Fibroblast of skin of left biceps (primary cell): ENCODE measurements at places on chromosomes 6 and 20.
A peak's percentile ranks its signal among the peaks of the same experiment; 100 is the strongest.

GRCh38 chr20:1830240-1830639 is 65.0 kb upstream of the SIRPA start:
- DNase-seq: peak; percentile 67

DNA sequence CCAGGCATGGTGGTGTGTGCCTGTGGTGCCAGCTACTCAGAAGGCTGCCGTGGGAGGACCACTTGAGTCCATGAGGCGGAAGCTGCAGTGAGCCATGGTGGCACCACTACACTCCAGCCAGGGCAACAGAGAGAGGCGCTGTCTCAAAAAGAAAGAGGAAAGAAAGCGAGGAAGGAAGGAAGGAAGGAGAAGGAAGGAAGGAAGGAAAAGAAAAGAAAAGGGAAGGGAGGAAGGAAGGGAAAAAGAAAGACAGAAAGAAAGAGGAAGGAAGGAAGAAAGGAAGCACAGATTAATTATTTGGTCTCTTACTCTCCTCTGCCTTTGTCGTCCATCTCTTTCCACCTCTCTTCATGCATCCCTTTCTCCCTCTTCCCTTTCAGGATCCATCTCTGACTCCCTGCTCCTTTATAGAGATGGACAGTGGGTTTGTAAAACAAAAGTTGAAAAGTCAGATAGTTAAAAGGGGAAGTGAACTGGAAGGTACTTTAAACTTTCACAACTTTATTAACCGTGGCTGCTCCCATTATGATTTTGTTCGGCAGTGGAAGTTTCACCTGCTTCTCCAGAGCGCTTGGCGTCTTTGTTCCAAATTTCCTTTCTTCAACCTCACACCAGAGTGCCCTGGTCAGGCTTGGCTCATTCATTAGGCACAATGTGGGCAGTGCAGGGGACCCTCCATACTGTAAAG is 1.5 kb downstream of the HLA-DQA1 start:
- DNase-seq: no peak

GRCh38 chr20:4159765-4160490 is 144.6 kb upstream of the RNF24 start:
- no peak for DNase-seq

DNA sequence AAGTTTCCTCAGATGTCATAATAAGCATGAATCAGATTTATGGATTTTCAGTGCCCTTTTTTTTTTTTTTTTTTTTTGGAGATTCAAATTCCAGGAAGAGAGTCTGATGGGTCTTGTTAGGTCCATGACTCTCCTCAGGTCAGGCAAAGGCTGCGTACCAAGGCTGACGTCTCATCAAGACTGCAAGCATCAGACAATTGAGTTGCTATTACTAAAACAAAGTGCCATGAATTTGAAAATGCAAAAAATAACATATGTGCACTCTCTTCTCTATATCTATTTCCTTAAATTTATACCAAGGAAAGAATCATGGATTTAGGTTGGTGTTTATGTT is 134.7 kb downstream of the FAM83B start:
- no peak for DNase-seq

DNA sequence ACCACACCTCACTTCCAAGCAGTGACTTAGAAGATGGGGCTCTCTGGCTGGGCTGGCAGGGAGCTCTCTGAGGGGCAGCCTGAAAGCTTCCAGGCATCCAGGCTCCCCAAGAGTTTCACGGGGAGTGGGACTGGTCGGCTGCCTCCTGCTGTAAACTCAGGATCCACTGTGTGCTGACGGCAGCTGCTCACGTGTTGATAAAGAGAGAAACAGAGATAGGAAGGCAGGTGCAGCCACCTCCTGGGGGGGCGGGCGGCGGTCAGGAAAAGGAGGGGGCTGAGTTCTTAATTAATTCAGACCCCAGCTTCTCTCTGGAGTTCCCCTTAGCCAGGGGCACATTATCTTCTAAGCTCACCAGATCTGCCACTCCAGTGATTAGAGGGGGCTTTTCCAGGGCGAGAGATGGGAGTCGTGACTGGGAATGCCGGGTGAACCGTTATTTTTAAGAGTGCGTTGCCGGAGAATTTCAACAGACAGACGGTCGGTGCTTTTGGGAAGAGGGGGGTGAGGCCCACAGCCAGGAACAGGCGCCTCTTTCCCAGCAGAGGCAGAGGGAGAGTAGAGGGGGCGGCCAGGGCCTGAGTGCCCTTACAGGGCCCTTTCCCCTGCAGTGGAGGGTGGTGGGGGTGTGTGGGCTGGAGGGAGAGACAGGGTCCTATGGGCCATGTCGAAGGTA is 70.9 kb downstream of the CD40 start:
- no peak for DNase-seq

DNA sequence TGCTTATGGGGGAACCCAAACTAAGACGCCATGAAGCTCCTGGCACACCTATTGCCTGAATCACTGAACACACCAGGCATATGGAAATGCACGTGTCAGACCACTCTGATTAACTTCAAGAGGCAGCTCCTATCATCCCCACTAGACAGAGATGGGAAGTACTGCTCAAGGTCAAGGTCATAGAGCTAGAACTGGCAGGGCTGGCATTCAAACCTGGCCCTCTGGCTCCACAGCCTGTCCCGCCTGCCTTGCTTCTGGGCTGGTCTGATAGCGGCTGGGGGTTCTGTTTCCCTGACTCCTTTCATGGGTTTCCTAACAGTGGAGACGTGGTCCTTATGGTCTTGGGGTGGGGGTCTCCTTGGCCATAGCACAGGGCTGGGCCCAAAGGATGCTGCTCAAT is 22.6 kb upstream of the DSN1 start:
- no peak for DNase-seq

GRCh38 chr6:154821638-154822037 is 88.4 kb downstream of the SCAF8 start:
- no peak for DNase-seq

GRCh38 chr20:50191065-50191543 is 474 bp downstream of the CEBPB start:
- no peak for DNase-seq

DNA sequence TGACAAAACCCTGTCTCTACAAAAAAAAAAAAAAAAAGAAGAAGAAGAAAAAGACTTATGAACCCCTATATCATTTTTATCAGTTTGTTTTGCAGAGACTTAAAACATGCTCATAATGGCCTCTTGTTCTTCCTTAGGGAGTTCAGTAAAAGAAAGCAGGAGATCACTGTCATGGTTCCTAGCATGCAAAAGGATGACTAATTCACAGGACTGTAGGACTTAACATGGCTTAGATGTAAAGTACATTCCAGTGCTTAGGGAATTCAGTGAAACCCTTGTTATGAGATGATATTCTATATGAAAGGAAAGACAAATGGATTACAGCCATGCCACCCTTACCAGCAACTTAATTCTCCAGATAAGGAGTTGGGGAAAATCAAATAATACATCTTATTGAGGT is 29.5 kb downstream of the EEF1A1 start:
- no peak for DNase-seq

- no peak for DNase-seq
Observed at GRCh38 chr6:144378437-144378836, 93.3 kb downstream of the UTRN start.

GRCh38 chr20:57587989-57588377 is 27.1 kb downstream of the PCK1 start:
- no peak for DNase-seq

- no peak for DNase-seq
Observed at GRCh38 chr6:112806163-112806865, 459.2 kb downstream of the RFPL4B start.

GRCh38 chr6:47464052-47464451 is 13.5 kb upstream of the CD2AP start:
- no peak for DNase-seq

DNA sequence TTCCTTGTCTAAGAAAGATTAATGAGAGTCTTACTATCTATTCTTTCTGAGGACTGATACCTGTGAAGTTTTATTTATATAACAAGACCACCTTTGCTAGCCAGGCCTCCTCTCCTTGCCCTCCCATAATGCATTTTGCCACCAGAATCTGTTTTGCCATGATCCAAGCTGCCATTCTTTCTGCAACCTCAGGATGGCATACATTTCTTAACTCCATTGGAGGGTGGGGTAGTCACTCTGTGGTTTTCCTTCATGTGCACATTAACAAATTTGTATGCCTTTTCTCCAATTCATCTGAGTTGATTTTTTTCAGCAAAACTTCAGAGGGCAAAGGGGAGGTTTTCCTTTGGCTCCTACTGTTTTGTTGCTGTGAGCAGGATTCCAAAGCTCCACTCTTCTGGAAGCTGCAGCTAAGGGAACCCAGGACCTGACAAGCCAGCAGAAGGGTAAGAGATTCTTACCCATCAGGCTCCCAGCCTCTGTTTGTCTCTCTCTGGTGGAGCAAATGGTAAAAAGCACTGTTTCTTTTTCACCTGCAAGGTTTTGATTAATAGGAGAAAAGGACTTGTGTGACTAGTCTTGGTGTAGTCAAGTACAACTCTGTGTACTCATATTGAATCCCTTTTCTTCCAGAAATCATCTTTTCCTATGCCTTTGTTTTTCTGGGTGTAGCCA is 26.2 kb upstream of the ENPP4 start:
- DNase-seq: no peak

GRCh38 chr6:136365776-136366354 is 76.2 kb upstream of the BCLAF1 start:
- no peak for DNase-seq

- DNase-seq: no peak
Observed at GRCh38 chr6:111033628-111034289, 51.9 kb downstream of the RPF2 start.

GRCh38 chr20:57309544-57310115 is 20.0 kb upstream of the SPO11 start:
- no peak for DNase-seq

- no peak for DNase-seq
Observed at GRCh38 chr6:137978252-137978896, 111.3 kb downstream of the TNFAIP3 start.

GRCh38 chr6:62103186-62103859 is 182.7 kb downstream of the KHDRBS2 start:
- DNase-seq: no peak

- no peak for DNase-seq
Observed at GRCh38 chr6:159833556-159833955, 33.5 kb downstream of the PNLDC1 start.

DNA sequence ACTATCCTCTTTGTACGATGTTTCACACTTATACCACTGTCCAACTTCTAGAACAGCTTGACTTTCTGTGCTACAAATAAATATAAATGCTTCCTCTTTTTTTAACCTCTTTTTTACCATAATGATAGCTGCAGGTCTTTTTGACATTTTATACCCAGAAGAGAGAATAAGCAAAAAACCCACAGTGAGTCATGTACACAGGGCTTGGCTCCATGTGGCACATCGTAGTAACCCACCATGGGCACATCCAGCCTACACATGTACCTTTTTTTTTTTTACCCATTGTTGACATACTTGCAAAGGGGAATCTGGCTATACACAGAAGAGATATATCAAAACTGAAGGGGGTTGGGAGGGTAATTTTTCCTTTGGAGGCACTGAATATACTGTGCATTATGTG is 59.5 kb upstream of the RSPO3 start:
- DNase-seq: no peak

GRCh38 chr6:119276211-119276610 is 73.3 kb downstream of the MAN1A1 start:
- peak; percentile 46 for DNase-seq

DNA sequence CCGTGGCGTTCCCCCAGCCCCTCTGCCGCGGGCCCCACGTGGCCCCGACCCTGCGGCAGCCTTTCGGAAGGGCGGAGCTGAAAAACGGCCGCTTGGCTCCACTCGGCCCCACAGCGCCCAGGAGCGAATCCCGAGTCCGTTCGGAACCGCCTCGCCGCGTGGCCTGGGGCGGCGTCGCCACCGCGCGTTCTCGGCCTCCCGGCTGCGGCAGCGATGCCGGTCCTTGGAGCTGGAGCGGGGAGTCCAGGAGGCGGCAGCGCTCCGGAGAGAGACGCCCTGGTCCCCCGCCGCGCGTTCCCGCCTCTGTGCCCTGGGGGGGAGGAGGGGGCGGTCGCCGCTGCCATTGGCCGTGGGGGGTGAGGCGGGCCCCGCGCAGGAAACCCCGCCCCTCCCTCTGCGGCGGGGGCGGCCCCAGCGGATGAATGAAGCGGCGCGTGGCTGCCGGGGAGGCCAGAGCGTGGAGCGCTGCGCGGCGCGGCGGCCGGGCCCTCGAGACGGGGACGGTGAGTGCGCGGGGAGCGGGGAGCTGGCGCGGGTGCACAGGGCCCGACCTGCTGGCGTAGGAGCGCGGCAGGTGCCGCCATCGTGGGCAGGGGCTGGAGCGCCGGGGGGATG is at the start of gene SLCO4A1:
TSS of gene SLCO4A1 (plus strand) at position 453 of the 615 bp plus-strand sequence. CDS start 13,952 bp downstream, outside the sequence.
- DNase-seq: no peak

DNA sequence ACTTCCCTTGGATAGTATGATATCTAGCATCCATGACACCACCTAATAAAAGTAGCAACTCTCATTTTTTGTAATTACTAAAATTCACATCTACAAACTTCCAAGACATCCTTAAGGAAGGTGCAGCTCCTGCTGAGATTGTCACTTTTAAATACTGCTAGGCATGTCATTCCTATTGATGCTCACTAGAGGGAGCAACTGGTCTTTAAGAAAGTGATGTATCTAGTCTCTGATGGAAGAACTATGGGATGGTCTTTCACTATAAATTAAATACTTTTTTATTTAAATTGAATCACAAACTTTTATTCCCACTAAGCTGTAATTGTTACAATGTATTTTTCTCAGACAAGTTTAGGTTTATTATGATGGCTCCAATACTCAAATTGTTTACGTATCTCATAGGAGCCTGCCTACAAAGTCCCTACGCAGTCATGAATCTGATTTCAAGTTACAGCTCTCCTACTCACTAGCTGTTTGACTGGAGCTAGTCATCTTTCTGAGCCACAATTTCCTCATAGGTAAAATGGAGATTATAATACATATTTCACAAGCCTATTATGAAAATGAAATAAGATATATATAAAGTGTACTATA is 8.1 kb upstream of the TSPYL1 start:
- no peak for DNase-seq

DNA sequence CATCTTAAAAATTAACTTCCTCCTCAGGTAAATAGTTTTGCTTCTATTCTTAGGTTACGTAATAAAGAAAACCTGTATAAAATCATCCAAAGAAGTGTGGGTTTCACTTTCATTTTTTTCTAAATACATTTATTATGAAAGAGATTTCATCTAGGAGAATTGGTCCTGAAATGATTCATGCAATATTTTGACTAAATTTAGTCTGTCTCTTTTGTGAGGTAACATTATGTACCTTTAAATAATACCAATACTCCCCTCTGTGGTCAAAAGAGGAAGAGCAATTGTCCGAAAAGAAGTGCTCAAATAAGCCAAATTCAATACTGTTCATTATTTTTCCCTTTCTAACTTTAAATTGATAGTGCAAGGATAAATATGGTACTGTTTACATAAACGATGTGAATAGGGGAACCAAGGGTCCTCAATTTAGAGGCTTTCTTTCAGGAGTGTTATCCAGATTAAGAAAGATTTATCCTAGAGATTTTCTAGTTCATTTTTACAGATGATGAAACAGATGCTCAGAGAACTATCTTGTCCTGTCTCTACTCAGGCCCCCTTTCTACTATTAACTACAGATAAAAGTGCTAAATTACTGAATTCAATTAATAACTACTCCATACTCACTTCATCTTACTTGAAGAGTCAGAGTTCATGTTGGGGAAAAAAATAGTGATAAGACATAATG is 26.2 kb downstream of the CYP39A1 start:
- DNase-seq: no peak
